ENCODE measurements at places on chromosomes 12 and 14.

DNA sequence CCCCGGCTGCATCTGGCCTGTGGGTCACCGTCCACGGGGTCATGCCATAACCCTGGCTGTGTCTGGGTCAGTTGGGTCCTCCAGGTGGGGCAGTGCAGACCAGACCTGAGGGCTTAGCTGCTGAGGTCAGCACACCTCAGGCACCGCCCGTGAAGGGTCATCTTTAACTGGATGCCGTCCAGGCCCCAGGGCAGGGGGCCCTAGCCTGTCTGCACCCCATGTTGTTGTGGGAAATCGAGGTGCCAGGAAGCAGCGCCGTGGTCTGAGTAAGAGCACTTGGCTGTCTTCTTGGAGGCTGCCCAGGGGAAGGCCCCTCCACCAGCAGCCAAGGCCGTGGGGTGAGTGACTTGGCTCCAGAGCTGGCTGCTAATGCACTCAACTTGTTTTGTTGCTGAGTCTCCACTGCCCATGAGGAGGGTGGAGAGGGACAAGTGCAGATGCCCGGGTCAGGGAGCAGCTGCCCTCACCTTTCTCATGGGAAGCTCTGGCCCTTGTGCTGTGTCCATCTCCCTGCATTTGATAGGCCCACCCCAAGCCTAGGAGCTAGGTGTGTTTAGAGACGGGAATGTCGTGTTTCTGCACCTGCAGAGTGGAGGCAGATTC lies 317.2 kb downstream of the TMEM121 start:
- DNase-seq = no peak

GRCh38 chr12:115132145-115132544 lies 448.2 kb upstream of the TBX3 start:
- no peak for DNase-seq

- peak; percentile 22 for DNase-seq
These were observed 212.9 kb downstream of the PAX9 start for GRCh38 chr14:36874396-36875138.

DNA sequence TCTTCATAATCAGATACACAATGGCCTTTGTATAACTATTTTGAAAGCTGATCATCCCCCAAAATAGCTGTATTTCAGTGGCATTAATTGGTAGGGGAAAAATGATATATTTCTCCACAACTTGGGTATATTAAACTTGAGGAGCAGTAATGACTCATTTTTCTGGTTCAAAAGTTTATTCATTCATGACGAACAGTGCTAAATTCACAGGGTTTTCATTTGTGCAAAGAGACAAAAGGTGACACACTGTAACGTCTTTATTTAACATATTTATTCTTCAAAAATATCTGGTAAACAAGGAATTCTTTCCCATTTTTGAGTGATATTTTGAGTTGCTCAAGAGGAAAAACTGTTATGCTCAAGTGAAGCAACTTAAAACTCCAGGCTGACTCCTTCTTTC lies 415.5 kb upstream of the SOX5 start:
- no peak for DNase-seq

DNA sequence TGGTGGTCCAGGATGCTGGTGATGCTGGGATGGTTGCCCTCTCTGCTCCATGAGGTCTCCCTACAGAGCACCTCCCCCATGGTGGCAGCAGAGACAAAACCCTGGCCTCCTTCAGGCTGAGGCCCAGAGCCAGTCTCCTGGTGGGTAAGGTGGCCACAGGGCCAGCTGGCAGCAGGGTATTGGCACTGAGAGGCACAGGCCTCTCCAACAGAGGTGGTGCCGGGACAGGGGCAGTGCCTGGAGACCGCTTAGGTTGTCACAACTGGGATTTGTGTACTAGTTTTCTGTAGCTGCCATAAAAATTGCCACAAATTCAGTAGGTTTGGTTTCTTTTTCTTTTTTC lies 6.1 kb upstream of the MTA1 start:
- no peak for DNase-seq

GRCh38 chr12:125218952-125219351 lies 153.7 kb downstream of the AACS start:
- no peak for DNase-seq

DNA sequence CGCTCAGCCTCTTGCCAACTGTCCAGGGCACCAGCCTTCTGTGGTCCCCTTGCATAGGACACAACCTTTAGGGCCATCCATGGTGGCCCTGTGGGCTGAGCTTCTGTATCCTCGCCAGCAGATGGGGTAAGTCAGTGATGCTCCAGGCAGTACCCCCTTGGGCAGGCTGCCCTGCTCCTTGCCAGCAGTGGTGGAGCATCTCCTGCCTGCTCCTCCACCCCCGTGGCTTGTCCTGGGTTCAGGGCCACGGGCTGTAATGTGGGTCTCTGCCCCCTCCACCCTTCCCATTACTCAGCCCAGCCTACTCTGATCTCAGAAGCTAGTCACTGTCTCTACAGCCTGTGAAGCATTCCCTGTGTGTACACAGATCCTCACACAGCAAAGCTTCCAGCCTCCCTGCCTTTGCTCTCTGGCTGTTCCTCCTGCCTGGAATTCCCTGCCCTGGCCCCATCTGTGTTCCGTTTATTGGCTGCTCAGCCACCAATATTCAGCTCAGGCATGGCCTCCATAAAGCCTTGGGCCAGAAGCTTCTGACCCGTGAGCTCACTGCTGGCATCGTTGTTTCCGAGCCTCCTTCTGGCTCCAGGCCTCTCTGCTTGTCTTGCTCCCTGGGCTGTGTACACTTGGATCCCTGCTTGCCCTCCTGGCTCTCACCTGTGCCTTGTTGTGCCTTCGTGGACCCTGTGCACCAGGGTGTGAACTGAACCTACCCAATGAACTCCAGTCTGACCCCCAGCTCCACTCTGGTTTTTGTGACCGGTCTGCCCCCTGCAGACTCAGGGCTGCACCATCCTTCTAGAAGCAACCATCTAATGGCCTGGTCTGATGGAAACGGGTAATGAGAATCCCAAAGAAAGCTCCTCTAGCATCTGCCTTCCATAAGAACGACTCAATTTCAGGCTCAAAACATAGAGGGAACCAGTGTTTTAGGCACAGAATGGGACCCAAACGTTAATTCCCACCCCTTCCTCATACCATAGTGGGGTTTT lies 177.0 kb upstream of the PRMT8 start:
- DNase-seq = no peak

GRCh38 chr12:111412007-111412829 lies 6.5 kb downstream of the SH2B3 start:
- DNase-seq = no peak

GRCh38 chr14:35385042-35385839 lies 19.3 kb downstream of the NFKBIA start:
- DNase-seq = peak; percentile 81

DNA sequence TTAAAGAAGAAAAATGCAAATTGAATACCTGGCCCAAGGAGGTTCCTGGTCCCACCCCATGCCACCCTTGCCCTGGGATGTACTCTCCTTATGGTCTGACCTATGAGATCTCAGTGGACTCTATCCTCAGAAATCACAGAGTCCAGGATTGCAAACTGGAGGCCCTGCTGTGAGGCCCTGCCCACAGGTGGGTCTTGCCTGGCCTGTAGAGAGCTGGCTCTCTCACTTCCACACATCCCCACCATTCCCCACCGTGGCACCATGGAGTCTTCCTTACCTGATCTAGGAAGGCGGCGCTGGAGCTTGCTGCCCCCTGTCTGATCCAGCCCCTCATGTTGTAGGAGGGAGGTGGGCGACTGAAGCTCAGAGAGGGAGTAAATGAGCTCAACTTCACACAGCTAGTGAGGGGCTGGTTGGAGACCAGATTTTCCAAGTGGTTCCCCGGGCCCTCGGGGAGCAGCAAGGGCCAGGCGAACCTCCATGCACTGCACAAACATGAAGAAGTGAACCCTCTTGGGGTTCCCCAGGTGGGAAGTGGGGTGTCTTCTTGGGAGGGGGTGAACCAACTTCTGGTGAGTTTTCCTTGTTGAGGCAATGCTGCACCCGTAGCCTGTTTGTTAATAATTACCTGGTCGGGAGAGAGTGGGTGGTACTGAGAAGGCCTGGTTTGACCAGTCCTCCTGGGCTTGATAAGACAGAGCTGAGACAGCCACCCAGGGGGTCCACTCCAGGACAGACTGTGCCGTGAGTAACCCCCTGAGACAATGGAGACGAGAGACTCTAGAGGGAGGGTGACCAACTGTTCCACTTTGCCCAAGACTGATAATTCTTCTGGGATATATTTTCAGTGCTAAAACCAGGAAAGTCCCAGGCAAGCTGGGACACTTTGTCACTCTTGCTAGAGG lies at the start of gene SERPINA4:
Gene SERPINA4, plus strand, starts transcription at position 692 of the 905 bp plus-strand sequence. CDS start 2,041 bp downstream, outside the sequence.
- no peak for DNase-seq

DNA sequence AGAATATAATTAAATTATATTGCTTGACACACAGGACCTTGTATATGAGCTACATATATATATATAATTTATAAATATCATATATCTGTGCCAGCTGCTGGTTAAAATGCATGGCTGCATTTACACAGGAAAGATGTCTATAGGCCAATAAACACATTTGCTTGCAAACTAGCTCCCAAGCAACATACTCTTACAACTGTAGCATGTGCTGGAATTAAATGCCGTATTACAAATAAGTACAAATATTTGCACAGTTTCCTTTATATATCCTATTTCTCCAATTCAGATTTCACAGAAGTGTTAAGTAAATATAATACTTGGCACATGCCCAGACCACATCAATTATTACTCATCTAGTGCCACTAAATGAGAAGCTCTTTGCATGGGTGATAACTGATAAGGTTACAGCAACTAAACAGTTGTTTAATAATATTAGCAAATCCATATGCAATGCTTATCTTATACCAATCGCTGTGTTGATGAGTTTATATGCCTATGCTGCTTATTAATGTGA lies 66.7 kb upstream of the E2F7 start:
- DNase-seq = no peak

DNA sequence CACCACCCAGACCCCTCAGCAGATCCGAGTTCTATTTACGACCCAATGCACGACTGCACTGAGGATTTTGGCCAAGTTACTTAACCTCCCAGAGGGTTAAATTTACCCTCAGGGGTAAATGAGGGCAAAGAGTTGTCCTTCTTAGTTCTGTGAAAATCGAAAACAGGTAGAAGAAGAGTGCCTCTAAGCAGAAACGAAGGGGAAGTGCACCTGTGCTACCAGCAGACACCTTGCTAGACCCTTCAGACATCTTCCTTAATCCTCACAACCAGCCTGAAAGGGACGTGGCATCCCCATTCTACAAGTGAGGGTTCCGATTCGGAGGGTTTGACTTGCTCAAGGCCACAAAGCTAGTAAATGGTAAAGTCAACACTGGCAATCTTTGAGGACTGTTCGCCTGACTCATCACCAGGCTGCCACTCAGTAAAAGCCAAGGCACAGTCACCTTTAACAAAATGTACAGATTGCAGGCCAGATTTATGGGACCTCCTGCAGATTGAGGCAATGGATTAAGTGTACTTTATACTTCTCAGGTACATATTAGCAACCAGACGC lies 1.6 kb downstream of the GSG1 start:
- no peak for DNase-seq

GRCh38 chr12:44778863-44779262 lies 97.3 kb downstream of the NELL2 start:
- DNase-seq = no peak

GRCh38 chr12:72148709-72149108 lies 123.5 kb upstream of the TRHDE start:
- DNase-seq = no peak

DNA sequence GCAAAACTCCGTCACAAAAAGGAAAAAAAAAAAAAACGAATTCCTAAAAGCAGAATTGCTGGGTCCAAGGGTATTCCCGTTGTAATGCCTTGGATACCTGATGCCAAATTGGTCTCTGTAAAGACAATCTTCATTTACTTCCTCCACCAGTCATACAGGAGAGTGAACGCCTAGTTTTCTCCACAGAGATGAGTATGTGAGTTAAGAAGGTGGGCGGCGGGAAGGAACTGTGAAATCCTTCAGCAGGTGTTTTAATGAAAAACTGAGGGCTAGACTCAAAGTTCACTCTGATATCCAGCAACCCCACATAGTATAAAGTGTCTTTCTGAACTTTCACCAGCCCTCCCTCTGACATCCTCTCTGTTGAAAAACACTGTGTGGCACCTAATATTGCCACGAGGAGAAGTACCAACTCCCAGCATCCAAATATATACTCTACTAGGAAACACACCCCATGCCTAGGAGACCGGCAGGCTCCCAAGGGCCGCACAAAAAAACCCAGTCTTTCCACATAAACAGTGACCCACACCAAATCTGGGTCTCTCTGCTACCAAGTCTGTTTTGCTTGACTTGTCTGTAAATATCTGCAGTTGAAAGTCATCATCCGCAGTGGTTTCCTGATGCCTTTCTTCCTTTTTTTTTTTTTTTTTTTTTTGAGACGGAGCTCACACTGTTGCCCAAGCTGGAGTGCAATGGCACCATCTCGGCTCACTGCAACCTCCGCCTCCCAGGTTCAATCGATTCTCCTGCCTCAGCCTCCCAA lies 30.3 kb upstream of the FOXN3 start:
- DNase-seq = no peak

- no peak for DNase-seq
These were observed 1.8 kb upstream of the CKAP4 start for GRCh38 chr12:106249411-106250135.

- DNase-seq = no peak
These were observed 392.9 kb upstream of the FOXG1 start for GRCh38 chr14:28373721-28374120.

- no peak for DNase-seq
These were observed 366.2 kb upstream of the KITLG start for GRCh38 chr12:88946372-88946997.

GRCh38 chr12:91327131-91327530 lies 144.5 kb upstream of the DCN start:
- no peak for DNase-seq

DNA sequence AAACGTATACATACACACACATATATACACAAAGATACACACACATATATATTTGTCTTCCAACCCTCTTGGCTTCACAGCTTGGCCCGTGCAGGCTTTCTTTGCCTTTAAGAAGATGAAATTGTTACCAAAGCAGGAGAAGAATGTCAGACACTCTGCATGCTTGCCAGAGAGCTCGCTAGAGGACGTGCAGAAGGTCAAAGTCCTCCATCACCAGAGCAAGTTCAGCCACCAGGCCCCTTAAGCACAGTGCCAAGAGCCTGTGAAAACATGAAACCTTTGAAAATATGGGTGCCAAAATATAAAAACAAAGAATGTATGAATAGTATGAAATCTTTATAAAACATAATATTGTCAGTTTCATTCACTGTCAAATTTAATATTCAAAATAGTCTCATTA lies 14.9 kb upstream of the MCRS1 start:
- DNase-seq = no peak

GRCh38 chr12:30811966-30812365 lies 57.2 kb upstream of the CAPRIN2 start:
- DNase-seq = no peak

DNA sequence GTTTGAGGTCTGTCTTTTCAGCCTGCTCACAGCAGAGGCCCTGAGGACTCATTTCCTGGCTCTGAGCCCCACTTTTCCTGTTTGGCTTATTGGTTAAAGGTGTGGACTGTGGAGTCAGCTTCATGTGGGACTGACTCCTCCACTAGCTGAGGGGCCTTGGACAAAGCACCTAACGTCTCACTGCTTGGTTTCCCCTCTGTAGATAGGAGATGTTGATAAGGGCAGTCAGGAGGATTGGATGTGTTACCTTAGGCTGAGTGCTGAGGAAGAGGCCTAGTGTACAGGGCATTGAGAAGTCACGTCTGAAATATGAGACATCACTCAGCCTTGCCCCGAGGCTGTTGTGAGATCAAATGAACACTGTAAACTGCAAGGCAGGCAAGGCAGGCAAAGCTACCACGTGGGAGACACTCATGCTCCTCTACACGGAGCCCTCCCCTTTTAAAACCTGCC lies 27.1 kb upstream of the TCL1A start:
- no peak for DNase-seq

- DNase-seq = no peak
These were observed 53.5 kb downstream of the FRS2 start for GRCh38 chr12:69523433-69524330.

GRCh38 chr12:116735951-116736599 lies 1.8 kb downstream of the SPRING1 start:
- no peak for DNase-seq
